ENCODE measurements at places on chromosomes 2 and 18.

GRCh38 chr2:72166279-72166678 lies 18.6 kb upstream of the CYP26B1 start:
- no peak for DNase-seq

- no peak for DNase-seq
Observed at GRCh38 chr18:72828601-72829000, 39.2 kb downstream of the NETO1 start.

- DNase-seq: no peak
Observed at GRCh38 chr2:20544153-20544747, 97.4 kb downstream of the RHOB start.

GRCh38 chr2:63399156-63399555 lies 189.1 kb downstream of the WDPCP start:
- no peak for DNase-seq

DNA sequence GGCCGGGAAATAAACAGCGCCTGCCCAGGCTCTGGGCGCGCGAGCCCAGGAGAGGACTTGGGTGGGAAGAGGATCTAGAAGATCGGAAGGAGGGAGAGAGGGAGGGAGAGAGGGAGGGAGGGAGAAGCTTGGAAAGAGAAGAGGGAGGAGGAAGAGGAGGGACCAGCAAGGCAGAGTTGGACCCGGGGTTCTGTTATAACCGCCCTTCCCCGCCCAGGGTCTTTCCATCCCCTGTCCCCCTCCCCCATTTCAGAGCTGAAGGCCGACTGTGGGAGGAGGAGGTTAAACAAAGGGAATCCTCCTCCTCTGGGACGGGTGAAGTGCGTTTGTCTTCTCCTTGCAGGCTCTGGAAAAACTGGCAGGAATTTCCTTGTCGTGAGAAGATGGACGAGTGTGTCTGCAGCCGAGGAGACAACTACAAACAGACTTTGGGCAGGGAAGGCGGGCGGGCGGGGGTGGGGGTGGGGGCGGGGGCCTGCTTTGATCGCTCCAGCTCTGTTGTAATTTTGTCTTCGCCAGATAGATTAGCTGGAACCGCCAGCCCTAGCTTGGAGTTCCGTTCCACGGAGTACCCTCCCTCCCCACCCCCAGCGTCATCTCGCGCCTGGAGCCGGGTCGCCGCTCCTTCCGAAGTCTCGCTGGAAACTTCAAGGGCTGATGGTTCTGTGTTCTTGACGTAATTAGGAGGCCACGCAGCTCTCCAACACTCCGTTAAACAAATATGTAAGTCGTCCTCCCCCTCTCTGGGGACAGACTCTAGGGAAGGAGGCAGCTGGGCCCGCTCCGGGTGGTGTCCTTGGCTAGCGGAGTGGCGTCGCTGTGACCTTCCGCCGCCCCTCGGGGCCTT lies 6.4 kb upstream of the SP9 start:
- DNase-seq: no peak

GRCh38 chr2:241947876-241948275 lies 78.3 kb downstream of the RTP5 start:
- DNase-seq: no peak

GRCh38 chr2:158290225-158290624 lies 166.3 kb downstream of the CCDC148 start:
- no peak for DNase-seq

- no peak for DNase-seq
Observed at GRCh38 chr2:45640576-45640975, 10.9 kb upstream of the PRKCE start.

GRCh38 chr2:21642647-21643046 lies 518.9 kb downstream of the TDRD15 start:
- DNase-seq: no peak

DNA sequence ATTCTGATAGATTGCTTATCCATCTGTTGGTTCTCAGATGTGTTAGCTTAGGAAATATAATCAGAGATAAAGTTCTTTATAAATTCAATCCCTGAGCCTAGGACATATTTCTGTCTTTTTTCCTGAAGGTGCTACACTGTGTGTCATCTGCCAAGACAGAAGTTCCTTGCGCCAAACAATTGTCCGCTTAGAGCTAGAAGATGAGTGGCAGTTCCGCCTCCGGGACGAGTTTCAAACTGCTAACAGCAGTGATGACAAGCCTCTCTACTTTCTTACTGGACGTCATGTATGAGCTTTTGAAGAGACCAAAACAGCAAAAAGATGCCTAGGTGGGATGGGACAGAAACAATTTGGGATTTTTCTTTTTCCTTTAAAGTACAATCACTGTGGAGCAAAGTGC lies 78.0 kb downstream of the ESCO1 start:
- DNase-seq: no peak

- DNase-seq: no peak
Observed at GRCh38 chr2:54609241-54609640, 114.2 kb upstream of the EML6 start.

DNA sequence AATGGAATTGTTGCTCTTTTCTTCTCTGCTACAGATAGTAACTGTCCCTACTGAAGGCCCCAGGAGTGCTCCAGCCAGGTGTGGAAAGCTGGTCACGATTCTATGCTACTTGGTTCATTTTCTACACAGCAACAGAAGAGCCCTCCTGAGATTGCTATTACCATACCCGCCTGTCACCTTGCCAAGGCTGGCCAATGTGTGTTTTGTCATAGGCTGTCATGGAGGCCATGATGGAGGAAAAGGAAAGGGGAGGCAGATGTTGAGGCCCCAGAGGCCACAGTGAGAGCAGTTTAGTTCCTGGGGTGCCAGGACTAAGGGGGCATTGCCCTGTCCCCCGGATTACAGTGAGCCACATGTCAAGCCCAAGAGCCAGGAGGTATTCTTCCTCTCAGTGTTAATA lies 952 bp downstream of the ELMOD3 start:
- DNase-seq: no peak

- no peak for DNase-seq
Observed at GRCh38 chr18:22552254-22552653, 134.5 kb upstream of the CTAGE1 start.

DNA sequence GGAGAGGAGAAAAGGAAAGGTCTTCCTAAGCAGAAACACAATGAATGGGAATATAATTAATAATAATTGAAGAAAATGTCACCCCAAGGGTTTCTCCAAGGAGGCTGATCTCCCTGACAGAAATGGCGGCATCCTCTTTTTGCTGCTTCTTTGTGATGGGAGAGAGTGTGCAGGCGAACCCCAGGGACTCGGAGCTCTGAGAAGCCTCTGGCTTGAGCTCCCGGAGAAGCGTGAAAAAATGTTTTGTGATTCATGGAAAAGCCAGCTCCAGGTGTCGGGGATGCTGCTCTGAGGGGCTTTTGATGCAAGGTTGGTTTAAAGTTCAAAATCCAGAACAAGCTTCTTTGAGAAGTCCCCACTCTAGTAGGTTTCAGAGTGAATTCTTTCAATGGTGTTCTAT lies 91.0 kb downstream of the VWA3B start:
- no peak for DNase-seq

GRCh38 chr18:1014951-1015624 lies 110.4 kb downstream of the ADCYAP1 start:
- no peak for DNase-seq

GRCh38 chr2:67046591-67046990 lies 350.5 kb upstream of the ETAA1 start:
- no peak for DNase-seq

GRCh38 chr2:80737047-80737446 lies 432.5 kb upstream of the LRRTM1 start:
- no peak for DNase-seq

GRCh38 chr18:50590593-50590992 lies 30.7 kb downstream of the MAPK4 start:
- no peak for DNase-seq

- DNase-seq: no peak
Observed at GRCh38 chr2:237184192-237184918, 98.7 kb downstream of the COPS8 start.

DNA sequence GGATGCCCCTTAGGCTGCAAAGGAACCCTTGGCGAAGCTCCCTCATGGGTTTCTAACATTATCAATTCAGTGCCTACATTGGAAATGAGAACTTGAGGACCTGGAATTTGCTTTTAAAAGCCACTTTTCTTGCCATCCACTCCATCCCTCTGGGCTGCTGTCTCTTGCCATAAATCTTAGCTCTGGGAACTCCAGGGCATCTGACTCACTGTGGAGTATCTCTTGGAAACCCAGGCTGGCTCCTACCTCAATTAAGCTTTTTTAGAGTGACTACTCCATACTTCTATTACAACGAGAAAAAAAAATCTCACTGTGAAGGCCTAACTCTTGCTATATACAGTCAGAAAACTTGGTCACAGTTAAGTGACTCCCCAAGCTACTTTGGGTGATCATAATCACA lies 227.2 kb upstream of the SETBP1 start:
- DNase-seq: no peak

- no peak for DNase-seq
Observed at GRCh38 chr2:223086370-223086981, 34.5 kb downstream of the KCNE4 start.

DNA sequence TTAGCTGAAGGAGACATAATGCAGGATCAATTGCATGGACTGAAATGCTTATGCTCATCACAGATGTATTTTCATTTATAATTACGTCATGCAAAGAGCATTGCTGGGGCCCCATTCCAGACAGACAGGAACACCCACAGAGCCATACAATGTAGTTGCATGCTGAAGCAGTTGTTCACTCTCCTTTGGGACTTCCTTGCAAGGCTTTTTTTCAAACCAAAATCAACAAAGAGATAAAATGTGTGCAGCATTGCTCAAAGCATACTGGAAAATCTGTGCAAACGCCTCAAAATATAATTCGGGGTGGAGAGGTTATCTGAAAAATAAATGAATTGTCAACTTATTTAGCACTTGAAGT lies 463.2 kb downstream of the CDH2 start:
- no peak for DNase-seq

DNA sequence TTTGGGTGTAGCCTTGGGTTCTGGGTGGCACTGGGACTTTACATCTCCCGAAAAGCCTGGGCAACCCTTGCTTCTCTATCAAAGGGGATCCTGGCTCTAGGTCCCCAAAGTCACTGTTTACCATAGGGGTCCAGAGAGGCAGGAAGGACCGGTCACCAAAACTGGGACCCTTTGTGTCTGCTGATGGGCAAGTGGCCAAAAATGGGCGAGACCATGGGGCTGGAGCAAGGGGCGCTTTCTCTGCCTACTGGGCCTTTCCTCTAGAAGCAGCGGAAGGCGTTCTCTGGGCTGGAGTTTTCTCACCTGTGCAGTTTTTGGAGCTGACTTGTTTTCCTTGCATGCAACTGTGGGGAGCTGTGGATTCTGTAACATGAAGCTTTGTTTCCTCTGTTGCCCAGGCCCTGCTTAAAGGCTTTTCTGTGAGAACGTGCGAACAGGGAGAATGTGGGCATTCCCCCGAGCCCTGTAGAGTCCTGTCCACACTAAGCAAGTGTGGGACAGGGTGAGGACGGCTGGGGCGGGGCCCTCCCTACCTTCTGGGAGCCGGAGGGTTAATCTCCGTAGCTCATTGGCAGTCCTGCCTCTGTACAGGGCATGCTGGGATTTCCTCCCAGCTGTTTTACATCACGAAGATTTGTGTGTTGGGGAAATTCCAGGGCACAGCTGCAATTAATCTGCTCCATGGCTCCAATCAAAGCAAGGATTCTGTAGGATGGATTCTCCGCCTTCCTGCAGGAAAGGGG lies 50.2 kb downstream of the TGOLN2 start:
- DNase-seq: no peak

DNA sequence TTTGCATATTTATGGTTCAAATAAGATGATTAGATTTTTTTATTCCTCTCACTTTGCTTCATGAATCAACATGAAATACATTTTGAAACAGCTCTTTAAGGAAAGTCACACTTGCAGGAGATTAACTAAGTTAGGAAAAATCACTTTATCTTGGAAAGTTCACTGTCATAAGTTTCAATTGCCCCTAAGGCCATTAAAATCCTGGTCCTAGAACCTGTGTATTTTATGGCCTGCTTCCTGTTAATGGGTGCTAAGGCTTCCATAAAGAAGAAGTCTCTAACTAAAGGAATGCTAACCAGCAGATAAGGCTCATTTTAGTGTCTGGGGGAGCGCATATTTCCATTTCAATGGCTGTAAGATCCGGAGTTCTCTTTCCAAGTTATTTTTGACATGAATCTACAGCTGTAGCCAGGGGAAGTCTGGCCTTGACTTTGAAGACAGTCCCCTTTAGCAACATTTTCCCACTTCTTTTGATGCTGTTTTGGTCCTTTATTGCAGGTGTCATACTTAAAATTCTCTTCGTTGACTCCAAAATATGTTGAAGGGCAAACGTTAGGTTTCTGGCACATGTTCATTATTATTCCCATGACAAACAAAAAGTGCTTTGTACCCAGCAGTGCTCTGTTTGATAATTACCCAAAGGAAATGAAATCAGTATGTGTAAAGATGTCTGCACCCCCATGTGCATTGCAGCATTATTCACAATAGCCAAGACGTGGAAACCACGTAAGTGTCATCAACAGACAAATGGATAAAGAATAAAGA lies 34.4 kb upstream of the SH3BP4 start:
- DNase-seq: no peak

DNA sequence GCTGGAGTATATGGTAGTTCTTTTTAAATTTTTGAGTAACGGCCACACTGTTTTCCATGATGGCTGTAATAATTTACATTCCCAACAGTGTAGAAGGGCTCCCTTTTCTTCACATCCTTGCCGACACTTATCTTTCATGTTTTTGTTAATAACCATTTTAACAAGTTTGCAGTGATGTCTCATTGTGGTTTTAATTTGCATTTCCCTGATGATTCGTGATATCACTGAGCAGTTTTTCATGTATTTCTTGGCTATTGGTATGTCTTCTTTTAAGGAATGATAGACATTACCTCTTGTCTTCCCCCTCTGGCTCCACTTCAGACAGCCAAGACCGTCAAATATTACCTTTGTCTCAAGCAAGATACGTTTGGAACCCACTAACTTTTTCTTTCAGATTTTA lies 371.1 kb upstream of the NRP2 start:
- DNase-seq: no peak

- DNase-seq: no peak
Observed at GRCh38 chr2:1300284-1300683, 113.0 kb upstream of the TPO start.

Data from stimulated activated CD8-positive, alpha-beta memory T cell treated with anti-CD3 and anti-CD28 coated beads, Interleukin-4, amount 100 ng/mL, for 24 hours (primary cell).